ENCODE measurements at places on chromosomes 1 and 21.

GRCh38 chr1:151680391-151680790, 36.2 kb downstream of the CELF3 start:
- no peak for DNase-seq

DNA sequence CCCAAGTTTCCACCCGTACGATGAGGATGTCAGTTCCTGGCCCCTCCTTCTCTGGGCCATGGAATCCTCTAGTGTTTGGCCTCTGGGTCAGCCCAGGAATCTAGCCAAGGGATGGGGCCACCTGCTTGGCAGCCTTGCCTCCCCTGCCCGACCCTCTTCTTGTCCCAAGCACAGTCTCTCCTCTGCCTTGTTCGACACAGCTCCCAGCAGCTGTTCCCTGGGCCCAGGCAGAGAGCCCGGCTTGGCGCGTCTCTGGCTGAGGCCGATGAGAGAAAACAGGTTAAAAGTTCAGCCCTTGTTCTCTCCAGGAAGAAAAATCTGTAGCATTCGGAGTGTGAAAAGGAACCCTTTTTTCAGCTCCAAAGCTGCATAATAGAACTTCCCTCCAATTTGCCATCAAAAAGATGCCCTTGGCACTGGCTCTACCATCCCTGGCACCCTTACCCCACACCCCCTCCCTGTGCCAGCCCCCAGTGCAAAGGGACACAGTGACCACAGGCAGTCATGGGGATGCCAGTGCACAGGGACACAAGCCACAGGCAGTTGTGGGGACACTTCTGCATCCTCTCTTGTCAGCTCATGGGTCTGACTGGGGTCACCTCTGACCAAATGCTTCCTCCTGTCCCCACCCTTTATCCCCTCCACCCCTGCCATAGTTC, 68.4 kb downstream of the EPHB2 start:
- DNase-seq: no peak

DNA sequence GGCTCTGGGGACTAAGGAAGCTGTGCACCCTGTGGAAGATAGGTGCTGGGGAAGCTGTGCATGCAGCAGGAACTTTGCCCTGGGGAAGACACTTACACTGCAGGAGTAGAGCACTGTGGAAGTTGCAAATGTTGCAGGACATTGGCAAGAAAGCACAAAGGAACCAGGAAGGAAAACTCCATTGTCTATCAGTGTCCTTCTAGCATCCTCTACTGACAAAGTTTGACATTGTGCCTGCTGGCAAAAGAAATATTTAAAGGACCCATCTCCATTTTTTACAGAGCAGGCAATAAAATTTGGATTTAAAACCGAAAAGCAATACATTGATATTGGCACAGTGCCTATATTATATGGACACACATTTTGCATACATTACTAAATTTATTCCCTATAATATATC, 394.1 kb downstream of the PBX1 start:
- no peak for DNase-seq

DNA sequence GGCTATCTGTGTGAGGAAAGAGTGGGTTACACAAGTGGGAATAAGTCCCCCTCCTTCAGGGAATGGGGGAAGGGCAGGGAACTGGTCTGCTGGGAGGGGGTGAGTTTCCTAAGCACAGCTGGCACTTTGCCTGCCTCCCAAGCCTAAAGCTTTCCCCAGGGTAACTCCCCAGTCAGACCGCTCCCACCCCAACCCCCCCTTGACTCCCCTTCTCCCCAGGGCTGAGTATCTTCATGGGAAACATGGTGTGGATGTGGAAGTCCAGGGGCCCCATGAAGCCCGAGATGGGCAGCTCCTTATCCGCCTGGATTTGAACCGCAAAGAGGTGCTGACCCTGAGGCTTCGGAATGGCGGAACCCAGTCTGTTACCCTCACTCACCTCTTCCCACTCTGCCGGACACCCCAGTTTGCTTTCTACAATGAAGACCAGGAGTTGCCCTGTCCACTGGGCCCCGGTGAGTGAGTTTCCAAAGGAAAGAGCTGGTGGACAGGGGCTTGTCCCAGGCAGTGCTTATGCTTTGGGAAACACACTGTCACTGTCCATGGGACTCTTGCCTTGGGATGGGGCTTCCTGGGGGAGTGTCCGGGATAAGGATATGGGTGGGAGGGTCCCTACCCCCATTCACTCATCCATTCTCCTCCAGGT, 14.9 kb downstream of the MOV10 start:
- DNase-seq: no peak

- DNase-seq: no peak
Measured at GRCh38 chr1:3473381-3473844, 18.9 kb downstream of the ARHGEF16 start.

DNA sequence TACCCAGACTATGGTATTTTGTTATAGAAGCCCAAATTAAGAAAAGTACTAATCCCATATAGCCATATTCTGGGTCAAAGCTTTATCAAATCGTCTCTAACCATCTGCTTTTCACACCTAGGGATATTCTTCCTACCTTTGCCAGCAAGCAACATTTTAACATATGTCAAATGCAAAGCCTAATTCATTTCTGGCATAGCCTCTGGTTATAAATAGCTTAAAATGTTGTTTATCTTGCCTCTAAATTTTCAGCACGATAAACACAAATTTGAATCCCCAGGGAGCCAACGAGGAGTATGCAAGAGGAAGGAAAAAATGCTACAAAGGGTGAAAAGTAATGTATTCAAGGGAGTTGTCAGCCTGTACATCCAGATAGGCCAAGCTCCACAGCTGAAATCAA, 357.2 kb downstream of the KCNH1 start:
- no peak for DNase-seq

- DNase-seq: no peak
Measured at GRCh38 chr1:229396585-229397206, 37.2 kb downstream of the ACTA1 start.
